Heart right ventricle (tissue), 16 donors: ENCODE measurements at places on chromosomes 1 and 21. TPM values are rescaled to one million over a fixed set of nuclear protein-coding genes. Genes with fewer than 3 reads are reported as not detected.
A peak's percentile ranks its signal among the peaks of the same experiment; 100 is the strongest.

LGR6 gene
- 1.3 TPM for total RNA-seq

NBPF6 gene
- total RNA-seq = not detected

SAMD11 gene
- 1.7 TPM for total RNA-seq

ALX3 gene
- total RNA-seq = not detected

- H3K27me3 ChIP-seq = peaks cover 71% of the 10 kb centered on the region
- H3K4me1 ChIP-seq = no peaks in the 10 kb centered on the region
- no peaks in the 10 kb centered on the region for H3K36me3 ChIP-seq
- DNase-seq = no peak
- H3K27ac ChIP-seq = peak overlapping the region; percentile 32
These were observed 168.5 kb upstream of the IRF2BP2 start for GRCh38 chr1:234778221-234779159.

GRCh38 chr1:50183378-50184133, 74.8 kb downstream of the ELAVL4 start:
- H3K27ac ChIP-seq = no peak overlapping the region
- H3K4me1 ChIP-seq = peaks cover 4% of the 10 kb centered on the region
- no peaks in the 10 kb centered on the region for H3K36me3 ChIP-seq
- no peak for DNase-seq

- no peaks in the 10 kb centered on the region for H3K4me1 ChIP-seq
- H3K27me3 ChIP-seq = no peaks in the 10 kb centered on the region
- H3K27ac ChIP-seq = no peak overlapping the region
- DNase-seq = no peak
- H3K4me3 ChIP-seq = no peak overlapping the region
These were observed 260.4 kb upstream of the DPYD start for GRCh38 chr1:98181036-98181764.

DNA sequence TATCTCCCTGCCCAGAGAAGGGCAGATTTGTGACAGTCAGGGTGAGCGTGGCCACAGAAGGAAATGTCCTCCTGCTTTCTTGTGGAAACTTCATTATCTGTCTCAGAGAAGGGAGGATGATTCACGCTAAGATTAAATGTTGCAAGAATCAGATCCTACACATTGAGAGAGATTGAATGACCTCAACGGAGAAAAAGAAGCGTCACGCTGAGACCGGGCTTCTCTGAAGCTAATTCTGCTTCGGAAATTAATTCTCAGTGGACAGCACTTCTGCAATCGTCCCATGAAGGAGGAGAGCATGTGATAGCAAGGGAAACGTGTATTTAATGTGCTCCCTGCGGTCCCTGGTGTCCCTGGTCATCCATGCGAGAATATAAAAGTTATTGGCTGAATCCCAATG, 19.8 kb upstream of the C1orf21 start:
- no peak for DNase-seq
- peaks cover 4% of the 10 kb centered on the region for H3K4me1 ChIP-seq
- no peak overlapping the region for H3K4me3 ChIP-seq

DNA sequence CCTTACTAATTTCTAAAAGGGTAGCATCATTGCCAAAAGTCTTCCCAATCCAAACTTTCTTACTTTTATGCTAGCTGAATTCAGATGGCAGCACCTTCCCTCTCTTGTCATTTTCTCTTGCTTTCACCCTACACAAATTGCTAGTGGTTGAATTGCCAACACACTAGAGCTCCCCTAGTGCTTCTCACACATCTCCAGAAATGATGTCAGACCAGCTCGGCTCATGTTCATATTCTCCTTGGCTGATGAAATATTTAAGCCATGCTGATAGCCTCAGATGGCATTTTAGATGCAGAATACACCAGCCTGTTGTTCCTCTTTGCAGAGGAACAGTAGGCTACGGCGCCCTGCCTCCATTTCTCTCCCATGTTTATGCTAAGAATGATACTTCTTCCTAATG, 256.9 kb downstream of the PTBP2 start:
- H3K4me3 ChIP-seq = no peak overlapping the region
- H3K27ac ChIP-seq = no peak overlapping the region
- H3K36me3 ChIP-seq = no peaks in the 10 kb centered on the region

- peak overlapping the region; percentile 21 for H3K27ac ChIP-seq
- no peak overlapping the region for H3K4me3 ChIP-seq
- H3K4me1 ChIP-seq = peaks cover 6% of the 10 kb centered on the region
- H3K36me3 ChIP-seq = no peaks in the 10 kb centered on the region
These were observed 164.4 kb downstream of the NTPCR start for GRCh38 chr1:233114860-233115259.
